Lung (tissue), 17 donors: ENCODE measurements at places on chromosomes 16 and 17. TPM values are rescaled to one million over a fixed set of nuclear protein-coding genes. Genes with fewer than 3 reads are reported as not detected.

GRCh38 chr16:57226701-57227621, 18.1 kb upstream of the ARL2BP start:
- DNase-seq = no peak

- no peak for DNase-seq
Observed at GRCh38 chr16:73047221-73047535, 750 bp downstream of the ZFHX3 start.

DNA sequence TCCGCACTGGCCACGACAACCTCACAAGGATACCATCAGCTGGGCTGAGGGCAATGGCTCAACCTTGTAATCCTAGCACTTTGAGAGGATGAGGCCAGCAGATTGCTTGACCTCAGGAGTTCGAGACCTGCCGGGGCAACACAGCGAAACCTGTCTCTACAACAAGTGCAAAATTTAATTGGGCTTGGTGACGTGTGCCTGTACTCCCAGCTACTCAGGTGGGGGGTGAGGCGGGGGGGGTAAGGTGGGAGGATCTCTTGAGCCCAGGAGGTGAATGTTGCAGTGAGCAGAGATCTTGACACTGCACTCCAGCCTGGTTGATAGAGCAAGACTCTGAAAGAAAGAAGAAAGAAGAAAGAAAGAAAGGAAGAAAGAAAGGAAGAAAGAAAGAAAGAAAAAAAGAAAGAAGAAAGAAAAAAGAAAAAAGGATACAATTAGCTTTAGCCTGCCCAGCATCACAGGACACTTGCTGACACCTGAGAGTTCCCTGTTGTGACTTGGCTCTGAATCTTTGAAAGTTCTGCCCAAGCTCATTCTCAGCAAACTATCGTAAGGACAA, 5.2 kb upstream of the MT1E start:
- DNase-seq = no peak

DNA sequence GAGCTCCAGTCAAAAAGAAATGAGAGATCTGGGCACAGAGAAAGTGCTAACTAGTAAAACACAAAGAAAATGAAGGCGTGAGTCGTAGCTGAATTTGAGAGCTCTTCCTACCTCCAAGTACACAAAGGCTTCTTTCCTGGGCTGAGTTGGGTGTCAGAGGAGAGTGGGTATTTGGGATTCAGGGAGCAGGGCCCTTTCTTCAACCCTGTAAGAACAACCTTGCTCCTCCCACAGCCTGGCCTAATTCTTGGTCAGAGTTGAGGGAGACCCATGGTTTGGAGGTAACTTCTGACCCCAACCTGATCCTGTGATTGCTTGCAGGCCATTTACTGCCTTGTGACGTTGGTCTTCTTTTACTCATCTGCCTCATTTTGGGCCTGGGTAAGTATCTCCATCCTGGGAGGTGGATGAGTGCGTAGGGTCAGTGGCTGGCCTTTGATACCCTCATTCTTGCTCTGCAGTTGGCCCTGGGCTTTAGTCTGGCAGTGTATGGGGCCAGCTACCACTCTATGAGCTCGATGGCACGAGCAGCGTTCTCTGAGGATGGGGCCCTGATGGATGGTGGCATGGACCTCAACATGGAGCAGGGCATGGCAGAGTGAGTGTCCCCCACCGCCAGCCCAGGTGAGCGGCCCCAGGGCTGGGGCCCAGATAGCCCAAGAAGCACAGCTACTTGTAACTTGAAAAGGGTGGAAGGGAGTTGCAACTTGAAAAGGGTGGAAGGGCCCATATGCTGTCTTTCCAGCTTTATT, 1.3 kb downstream of the TMEM208 start:
- DNase-seq = no peak

DNA sequence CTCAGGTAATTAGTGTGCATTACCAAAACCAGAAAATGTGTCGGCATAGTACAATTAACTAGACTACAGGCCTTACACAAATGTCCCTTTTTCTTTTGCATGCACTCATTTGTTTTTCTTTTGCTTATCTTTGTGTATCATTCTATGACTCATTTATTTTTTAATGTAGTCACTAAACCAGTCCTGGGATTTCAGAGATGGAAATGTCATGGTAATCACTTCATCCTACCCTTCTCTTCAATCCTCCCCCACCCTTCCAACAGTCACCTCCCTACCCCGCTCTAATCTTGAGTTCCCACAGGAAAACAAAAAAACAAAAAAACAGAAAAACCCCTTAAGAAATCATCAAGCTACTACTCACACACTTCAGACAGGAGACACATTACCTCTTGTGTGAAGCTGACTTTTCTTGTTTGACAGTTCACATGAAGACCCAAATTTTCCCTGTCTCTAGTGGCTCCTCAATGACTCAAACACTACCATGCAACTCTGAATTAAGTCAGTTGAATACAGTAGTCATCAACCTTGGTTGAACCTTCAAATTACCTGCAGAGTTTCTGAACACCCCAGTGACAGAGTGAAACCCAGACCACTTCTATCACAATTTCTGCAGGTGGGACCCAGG, 242.4 kb upstream of the SALL1 start:
- DNase-seq = no peak

DNA sequence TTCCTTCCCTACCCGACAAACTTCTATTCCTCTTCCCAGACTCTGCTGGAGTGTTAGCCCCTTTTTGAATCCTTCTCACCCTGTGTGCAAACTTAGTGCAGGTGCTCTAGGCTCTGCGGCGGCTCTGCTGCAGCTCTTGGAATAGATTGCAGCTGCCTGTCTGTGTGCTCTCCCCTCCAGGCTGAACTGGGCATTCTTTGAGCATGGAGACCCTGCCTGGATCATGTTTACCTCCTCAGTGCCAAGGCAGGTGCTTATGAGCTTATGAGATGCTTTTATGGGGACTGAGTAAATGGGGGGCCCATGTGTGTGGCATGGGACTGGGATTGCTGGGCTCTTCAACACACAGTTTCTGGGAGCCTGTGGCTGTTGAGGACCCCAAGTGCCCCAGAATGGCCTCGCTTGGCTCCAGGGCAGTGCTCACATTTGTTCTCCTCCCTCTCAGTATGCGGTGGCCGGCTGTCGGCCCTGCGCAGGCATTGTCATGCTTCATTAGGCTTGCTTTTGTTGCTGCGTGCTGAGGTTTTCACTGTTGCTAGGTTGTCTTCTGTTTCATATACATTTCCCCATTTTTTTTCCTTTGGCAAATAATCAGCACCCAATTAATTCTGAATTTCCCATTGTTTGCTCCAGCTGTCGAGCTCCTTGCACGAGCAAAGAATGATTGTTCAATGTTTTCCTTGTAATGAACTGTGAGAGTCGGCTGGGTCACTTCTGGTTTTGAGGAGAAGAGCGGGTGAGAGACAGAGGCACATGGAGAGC, 185.5 kb upstream of the NLRP1 start:
- DNase-seq = peak; percentile 40

DNA sequence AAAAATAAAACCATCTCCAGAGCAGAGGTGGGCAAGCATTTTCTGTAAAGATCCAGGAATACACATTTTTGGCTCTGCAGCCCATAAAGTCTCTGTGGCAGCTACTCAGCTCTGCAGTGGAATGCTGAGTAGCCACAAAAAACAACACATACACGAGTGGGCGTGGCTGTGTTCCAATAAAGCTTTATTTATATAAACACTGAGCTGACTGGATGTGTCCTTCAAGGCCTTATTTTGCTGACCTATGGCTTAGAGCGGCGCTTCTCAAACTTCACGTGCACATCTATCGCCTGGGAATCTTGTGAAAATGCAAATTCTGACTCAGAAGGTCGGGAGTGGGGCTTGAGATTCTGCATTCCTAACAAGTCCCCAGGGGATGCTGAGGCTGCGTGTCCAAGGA, 39.7 kb downstream of the XYLT1 start:
- DNase-seq = no peak

- DNase-seq = no peak
Observed at GRCh38 chr16:17447101-17447569, 23.6 kb downstream of the XYLT1 start.

- DNase-seq = peak; percentile 52
Observed at GRCh38 chr16:19410435-19411171, 7.1 kb upstream of the TMC5 start.

GRCh38 chr17:12815642-12816141, 26.4 kb downstream of the ARHGAP44 start:
- no peak for DNase-seq

DNA sequence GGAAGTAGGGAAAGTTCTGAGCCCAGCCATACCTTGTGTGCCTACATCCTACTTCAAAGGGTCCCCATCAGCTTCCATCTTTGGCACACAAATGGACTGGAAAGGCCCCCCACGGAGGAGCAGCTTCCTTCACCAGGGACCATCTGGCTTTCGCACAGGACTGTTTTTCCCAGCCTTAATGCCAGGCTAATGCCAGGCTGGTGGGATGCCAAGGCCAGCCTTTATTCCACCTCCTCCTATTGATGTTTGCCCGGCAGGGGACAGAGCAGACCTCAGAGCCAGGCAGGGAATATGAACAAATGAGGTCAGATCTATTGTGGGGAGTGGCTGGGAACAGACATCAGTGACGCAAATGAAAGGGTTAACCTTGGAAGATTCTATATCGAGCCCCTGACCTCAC, 5.7 kb downstream of the GPR179 start:
- DNase-seq = no peak

DNA sequence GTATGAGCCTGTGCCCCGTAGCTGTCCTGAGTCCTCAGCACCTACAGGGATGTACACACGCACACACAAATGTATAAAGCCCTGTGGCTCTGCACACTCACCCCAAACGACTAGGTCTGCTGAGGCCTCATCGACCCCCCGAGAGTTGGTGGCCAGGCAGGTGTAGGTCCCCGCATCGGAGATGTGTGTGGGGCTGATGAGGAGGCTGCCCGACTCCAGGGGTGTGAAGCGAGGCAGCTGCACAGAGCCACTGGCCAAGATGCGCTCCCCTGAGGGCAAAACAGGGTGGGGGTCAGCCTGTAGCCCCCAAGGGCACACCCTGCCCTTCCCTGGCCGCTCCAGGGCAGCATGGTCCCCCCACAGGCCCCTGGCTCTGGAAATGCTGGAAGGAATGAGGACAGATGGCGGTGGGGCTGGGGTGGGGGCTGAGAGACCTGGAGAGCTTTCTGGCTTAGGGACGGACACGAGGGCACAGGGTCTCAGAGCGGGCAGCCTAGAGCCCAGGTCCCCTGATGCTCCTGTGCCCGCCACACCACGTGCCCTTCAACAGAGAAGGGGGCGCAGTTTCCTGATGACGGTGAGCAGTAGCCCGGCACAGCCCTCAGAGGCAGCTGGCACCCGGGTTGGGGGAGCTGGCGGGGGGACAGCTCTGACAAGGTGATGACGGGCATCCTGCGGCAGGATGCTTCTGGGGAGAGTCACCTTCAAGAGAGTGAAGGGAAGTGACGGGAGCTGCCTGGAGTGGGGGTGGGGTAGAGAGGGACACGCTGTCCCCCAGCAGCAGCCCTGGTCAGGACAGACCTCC, 119.8 kb upstream of the CDC42EP4 start:
- no peak for DNase-seq

DNA sequence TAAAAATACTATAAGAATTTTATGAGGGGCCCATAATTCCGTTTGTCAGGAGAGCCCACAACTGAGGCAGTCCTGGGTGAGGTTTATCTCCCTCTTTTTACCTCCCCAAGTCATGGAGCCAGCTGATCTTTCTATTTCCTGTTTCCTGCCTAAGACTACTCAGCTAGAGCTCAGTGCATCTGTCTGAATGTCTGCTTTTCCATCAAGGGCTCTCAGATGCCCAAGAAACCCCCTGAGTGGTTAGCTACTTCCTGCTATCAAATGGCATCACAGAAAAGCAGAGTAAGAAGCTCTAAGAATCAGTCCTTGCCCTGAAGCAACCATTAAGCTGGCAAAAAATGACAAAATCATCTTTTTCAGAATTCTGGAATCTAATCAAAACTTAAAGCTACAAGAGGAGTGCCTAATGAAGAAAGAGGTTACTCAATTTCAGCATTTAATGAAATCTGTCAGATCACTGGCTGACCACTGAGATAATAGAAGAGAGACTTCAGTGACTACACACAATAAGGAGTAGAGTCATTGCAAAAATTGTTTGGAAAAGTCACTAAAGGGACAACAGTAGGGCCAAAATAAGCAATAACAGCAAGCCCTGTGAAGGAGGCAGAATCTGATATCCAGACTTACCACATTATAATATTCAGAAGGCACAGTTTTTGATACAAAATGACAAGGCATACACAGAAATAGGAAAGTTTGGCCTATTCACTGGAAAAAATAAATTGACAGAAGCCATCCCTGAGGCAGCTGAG, 150.1 kb downstream of the CYB561 start:
- DNase-seq = no peak

- DNase-seq = no peak
Observed at GRCh38 chr17:4329838-4330237, 36.6 kb downstream of the UBE2G1 start.

- peak; percentile 28 for DNase-seq
Observed at GRCh38 chr17:8803531-8804420, 4.6 kb upstream of the MFSD6L start.

- DNase-seq = no peak
Observed at GRCh38 chr16:85955566-85955965, 56.6 kb downstream of the IRF8 start.

DNA sequence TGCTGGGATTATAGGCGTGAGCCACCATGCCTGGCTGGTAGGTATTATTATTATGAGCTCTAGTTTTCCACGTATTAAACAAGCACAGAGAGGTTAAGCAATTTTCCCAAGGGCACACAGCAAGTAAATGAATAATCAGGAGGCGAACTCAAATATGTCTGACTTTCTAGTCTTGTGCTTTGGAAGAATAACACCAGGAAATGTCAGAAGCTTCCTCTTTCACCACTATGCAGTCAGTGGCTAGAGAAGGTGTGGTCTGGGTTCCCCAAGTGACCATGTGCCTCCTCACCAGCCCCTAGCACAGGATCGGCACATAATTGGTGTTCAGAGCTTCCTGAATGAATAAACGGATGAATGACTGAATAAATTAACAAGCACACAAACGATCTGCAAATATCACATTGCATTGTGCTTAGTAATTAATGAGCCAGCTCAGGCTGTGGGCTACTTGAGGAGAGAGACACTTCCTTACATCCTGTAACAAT, 21.6 kb upstream of the SCNN1B start:
- no peak for DNase-seq

GRCh38 chr17:79053251-79053925, 21.2 kb upstream of the ENGASE start:
- DNase-seq = no peak

GRCh38 chr17:16287563-16288027, 65.7 kb downstream of the CENPV start:
- peak; percentile 58 for DNase-seq

- no peak for DNase-seq
Observed at GRCh38 chr17:76635039-76635438, 8.5 kb downstream of the ST6GALNAC1 start.

The TK2 gene
- polyA plus RNA-seq = 13.1 TPM

The WFDC1 gene
- polyA plus RNA-seq = 12.9 TPM

The STH gene
- polyA plus RNA-seq = not detected

The TMEM88 gene
- 19.6 TPM for polyA plus RNA-seq

The UTS2R gene
- not detected for polyA plus RNA-seq

The CCL23 gene
- 34.4 TPM for polyA plus RNA-seq

The HID1 gene
- polyA plus RNA-seq = 23.7 TPM

The TNFRSF13B gene
- 0.08 TPM for polyA plus RNA-seq

The TMEM106A gene
- polyA plus RNA-seq = 13.5 TPM

The CARHSP1 gene
- 148 TPM for polyA plus RNA-seq

The ATP2A1 gene
- polyA plus RNA-seq = 0.53 TPM

The IKZF3 gene
- polyA plus RNA-seq = 1.4 TPM

The KCNJ12 gene
- polyA plus RNA-seq = 1.6 TPM
